ENCODE measurements at places on chromosomes 16 and 17. TPM values are rescaled to one million over a fixed set of nuclear protein-coding genes. Genes with fewer than 3 reads are reported as not detected.

GRCh38 chr17:75047398-75048098 is 523 bp downstream of the KCTD2 start:
- DNase-seq, result no peak
- H3K27ac ChIP-seq, result peak overlapping the region; percentile 95
- no peaks in the 10 kb centered on the region for H3K27me3 ChIP-seq
- peaks cover 36% of the 10 kb centered on the region for H3K4me1 ChIP-seq
- peaks cover 22% of the 10 kb centered on the region for H3K36me3 ChIP-seq

DNA sequence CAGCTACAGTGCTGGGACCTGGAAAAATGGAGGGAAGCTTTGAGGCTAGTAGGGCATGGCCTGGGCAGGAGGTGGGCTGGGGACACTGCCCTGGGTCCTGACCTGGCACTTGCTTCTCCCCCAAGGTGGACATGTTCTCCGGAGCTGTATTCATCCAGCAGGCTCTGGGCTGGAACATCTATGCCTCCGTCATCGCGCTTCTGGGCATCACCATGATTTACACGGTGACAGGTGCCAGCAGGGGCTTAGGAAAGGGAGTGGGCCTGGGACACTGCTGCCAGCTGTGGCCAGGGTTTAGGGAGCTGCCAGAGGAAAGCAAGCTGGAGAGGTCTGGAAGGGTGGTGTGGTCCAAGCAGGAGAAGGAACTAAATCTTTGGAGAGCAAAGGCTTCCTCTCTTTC is 3.1 kb downstream of the SLC5A2 start:
- no peak for DNase-seq
- H3K36me3 ChIP-seq, result no peaks in the 10 kb centered on the region
- H3K27me3 ChIP-seq, result no peaks in the 10 kb centered on the region
- no peak overlapping the region for H3K27ac ChIP-seq
- H3K4me3 ChIP-seq, result no peak overlapping the region

GRCh38 chr16:19882186-19882585 is 2.5 kb downstream of the GPRC5B start:
- H3K27ac ChIP-seq, result peak overlapping the region; percentile 79
- no peaks in the 10 kb centered on the region for H3K36me3 ChIP-seq
- peaks cover 51% of the 10 kb centered on the region for H3K4me1 ChIP-seq
- no peaks in the 10 kb centered on the region for H3K27me3 ChIP-seq
- DNase-seq, result no peak

GRCh38 chr16:62077998-62078397 is 41.8 kb upstream of the CDH8 start:
- H3K4me3 ChIP-seq, result no peak overlapping the region
- no peaks in the 10 kb centered on the region for H3K4me1 ChIP-seq
- no peaks in the 10 kb centered on the region for H3K36me3 ChIP-seq
- no peak for DNase-seq
- H3K27me3 ChIP-seq, result no peaks in the 10 kb centered on the region

- no peak for DNase-seq
- no peak overlapping the region for H3K4me3 ChIP-seq
- H3K36me3 ChIP-seq, result no peaks in the 10 kb centered on the region
Observed at GRCh38 chr17:34883106-34884000, 77.9 kb downstream of the CCT6B start.

DNA sequence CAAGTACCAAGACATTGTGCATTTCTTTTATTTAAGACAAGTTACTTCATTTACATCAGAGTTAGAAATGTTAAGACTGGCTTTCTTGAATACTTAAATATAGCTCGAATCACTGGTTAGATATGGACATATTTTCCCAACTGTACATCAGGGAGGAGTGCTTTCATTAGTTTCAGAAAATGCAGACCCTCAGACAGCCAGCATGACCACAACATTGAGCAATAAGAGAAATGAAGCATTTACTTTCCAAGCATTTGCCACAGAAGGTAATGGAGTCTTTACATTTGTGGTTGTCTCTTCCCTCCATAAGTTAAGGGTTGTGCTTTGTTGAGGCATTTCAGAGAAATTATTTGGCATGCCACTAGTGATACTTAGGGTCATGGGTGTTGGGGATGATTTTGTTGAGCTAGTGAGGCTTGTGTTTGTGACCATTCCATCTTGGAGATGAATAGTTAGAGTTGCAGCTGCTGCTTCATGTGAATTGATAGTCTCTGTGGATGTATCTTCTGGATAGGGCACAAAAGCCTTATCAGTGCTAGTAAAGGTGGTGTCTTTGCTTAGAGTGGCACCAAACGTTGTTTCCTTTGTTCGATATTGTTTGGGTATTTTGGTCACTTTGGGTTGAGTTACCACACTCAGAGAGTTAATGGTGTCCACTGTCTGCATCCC is 2.1 kb downstream of the OMG start:
- H3K27me3 ChIP-seq, result no peaks in the 10 kb centered on the region
- no peaks in the 10 kb centered on the region for H3K36me3 ChIP-seq
- H3K27ac ChIP-seq, result no peak overlapping the region
- no peak overlapping the region for H3K4me3 ChIP-seq
- no peak for DNase-seq

GRCh38 chr16:78939597-78939996 is 660.9 kb downstream of the MAF start:
- H3K27ac ChIP-seq, result no peak overlapping the region
- no peaks in the 10 kb centered on the region for H3K36me3 ChIP-seq
- H3K4me3 ChIP-seq, result no peak overlapping the region
- DNase-seq, result no peak
- H3K4me1 ChIP-seq, result no peaks in the 10 kb centered on the region
- no peaks in the 10 kb centered on the region for H3K27me3 ChIP-seq

DNA sequence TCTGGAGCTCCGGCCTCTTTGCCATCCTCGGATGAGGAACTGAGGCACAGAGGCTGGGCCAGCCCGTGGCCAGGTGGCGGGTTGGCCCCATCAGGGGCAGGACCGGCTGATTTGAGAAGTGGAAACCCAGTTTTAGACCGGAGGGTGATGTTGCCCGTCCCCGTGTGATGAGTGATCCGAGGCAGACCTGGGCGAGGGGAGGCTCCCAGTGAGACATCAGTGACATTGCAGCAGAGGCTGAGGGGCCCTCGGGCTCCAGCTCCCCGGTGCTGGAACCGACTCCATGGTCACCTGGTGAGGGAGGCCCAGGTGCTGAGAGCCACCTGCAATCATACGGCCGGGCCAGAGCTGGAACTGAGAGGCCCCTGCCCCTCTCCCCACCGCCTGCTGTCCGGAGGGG is 26.9 kb upstream of the CACNA1H start:
- H3K4me3 ChIP-seq, result no peak overlapping the region
- no peaks in the 10 kb centered on the region for H3K27me3 ChIP-seq

DNA sequence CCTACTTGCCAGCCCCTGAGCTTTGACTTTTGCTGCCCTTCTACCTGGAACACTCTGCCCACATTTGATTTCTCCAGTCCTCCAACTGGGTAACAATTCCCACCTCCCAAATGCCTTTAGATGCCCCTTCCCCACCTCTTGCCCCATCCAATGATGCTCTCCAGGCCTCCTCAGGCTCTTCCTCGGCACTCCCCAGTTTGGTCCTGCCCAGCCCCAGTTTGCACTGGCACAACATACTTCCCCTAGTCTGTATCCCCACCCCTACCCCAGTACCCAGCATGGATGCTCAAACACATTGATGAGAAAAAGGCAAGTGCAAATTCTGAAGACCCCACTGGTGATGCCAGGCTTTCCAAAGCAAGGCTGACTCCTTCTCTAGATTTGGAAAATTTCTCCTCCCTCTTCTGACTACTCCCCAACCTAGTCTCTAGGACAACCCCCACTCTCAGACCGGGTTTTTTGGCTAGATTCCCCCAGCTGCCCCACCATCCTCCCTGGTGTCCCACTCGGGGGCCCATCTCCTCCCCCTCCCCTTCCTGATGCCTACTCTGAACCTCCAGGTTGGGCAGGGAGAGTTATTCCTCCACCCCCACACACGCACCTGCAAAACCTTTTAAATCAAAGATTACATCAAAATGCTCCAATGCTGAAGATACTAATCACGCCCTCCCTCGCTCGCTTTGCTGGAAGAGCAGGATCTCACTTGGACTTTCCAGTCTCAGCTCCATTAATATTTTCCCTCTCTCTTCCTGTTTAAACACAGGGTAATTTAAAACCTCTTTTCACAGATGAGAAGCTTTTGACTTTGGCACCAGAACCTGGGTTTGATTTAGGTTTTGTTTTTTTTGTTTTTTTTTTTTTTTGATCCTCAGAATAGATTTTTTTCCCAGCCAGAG is 94.9 kb downstream of the TMEM132E start:
- no peaks in the 10 kb centered on the region for H3K27me3 ChIP-seq
- no peaks in the 10 kb centered on the region for H3K36me3 ChIP-seq
- peak; percentile 77 for DNase-seq
- no peaks in the 10 kb centered on the region for H3K4me1 ChIP-seq
- no peak overlapping the region for H3K27ac ChIP-seq

DNA sequence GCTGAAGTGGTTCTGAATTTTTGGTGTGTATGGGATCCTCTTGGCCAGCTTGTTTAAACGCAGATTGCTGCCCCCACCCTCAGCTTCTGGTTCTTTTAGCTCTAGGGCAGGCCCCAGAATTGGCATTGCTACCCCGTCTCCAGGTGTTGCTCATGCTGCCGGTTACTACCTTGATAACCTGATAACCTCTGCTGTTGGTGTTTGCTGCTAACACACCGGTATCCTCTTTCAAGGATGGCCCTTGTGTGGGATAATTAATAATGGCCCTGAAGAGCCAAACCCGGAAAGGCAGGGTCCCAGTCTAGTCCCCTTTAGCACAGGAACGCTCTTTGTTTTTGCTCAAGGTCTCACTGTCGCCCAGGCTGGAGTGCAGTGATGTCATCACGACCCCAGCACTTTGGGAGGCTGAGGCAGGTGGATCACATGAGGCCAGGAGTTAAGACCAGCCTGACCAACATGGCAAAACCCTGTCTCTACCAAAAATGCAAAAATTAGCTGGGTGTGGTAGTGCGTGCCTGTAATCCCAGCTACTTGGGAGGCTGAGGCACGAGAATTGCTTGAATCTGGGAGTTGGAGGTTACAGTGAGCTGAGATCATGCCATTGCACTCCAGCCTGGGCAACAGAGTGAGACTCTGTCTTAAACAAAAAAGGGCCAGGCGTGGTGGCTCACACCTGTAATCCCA is 1.3 kb upstream of the ST3GAL2 start:
- peaks cover 29% of the 10 kb centered on the region for H3K4me1 ChIP-seq
- H3K4me3 ChIP-seq, result no peak overlapping the region
- no peak for DNase-seq
- no peaks in the 10 kb centered on the region for H3K36me3 ChIP-seq

- no peak overlapping the region for H3K27ac ChIP-seq
- H3K27me3 ChIP-seq, result no peaks in the 10 kb centered on the region
- no peak for DNase-seq
- peaks cover 63% of the 10 kb centered on the region for H3K4me1 ChIP-seq
- no peaks in the 10 kb centered on the region for H3K36me3 ChIP-seq
Observed at GRCh38 chr16:67161595-67162058, 1.9 kb downstream of the FBXL8 start.

DNA sequence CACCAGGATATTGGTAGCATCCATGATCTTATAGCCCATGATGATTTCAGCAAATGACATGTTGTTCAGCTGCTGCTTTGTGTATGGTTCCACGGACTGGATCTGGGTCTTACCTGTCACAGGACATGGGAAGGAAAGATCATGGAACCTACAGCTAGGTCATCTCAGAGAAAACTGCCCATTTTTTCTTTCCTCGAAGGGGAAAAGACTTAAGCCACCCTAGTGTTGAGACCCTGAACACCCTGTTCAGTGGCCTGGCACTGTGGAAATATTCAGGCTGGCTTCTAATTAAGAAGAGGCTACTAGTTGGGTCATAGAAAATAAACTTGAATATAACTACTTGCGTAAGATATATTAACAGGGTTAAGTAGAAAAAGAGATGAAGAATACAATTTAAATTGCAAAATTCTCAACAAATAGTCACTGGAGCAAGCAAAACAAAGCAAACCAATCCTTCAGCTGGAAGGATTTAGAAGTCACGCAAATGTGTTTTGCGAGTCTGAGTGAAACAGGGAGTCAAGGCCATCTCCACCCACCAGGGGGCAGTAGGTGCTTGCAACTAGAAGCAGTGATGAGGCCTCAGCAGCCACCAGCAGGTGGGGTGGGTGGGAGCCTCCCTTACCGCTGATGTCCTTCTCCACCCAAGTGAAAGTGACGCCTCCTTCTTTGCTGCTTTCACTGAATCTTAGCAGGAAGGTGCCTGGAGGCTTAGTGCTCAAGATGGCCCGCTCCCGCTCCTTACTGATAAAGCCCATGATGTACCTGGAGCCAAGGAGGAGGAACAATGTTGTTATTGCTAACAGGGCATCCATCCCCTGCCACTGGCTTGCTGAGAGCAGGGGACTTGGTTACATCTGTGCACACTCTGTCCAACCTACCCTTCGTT is 34.3 kb downstream of the STAT5A start:
- peaks cover 13% of the 10 kb centered on the region for H3K4me1 ChIP-seq
- no peak overlapping the region for H3K4me3 ChIP-seq
- no peaks in the 10 kb centered on the region for H3K27me3 ChIP-seq
- no peak for DNase-seq

GRCh38 chr17:57956291-57957119 is 1.3 kb upstream of the CUEDC1 start:
- no peaks in the 10 kb centered on the region for H3K36me3 ChIP-seq
- peak overlapping the region; percentile 65 for H3K27ac ChIP-seq

- no peaks in the 10 kb centered on the region for H3K27me3 ChIP-seq
- H3K4me3 ChIP-seq, result no peak overlapping the region
- H3K27ac ChIP-seq, result no peak overlapping the region
- DNase-seq, result no peak
- no peaks in the 10 kb centered on the region for H3K36me3 ChIP-seq
- no peaks in the 10 kb centered on the region for H3K4me1 ChIP-seq
Observed at GRCh38 chr17:66227212-66228045, 1.8 kb downstream of the APOH start.

GRCh38 chr17:52181782-52182181 is 23.3 kb upstream of the CA10 start:
- no peak overlapping the region for H3K27ac ChIP-seq
- no peaks in the 10 kb centered on the region for H3K4me1 ChIP-seq
- H3K27me3 ChIP-seq, result no peaks in the 10 kb centered on the region

- H3K27ac ChIP-seq, result no peak overlapping the region
- no peak overlapping the region for H3K4me3 ChIP-seq
- DNase-seq, result peak; percentile 42
- H3K4me1 ChIP-seq, result peaks cover 8% of the 10 kb centered on the region
Observed at GRCh38 chr17:66548158-66548557, 245.7 kb downstream of the PRKCA start.

- H3K36me3 ChIP-seq, result no peaks in the 10 kb centered on the region
- H3K4me3 ChIP-seq, result no peak overlapping the region
- DNase-seq, result no peak
- H3K27ac ChIP-seq, result no peak overlapping the region
- H3K27me3 ChIP-seq, result no peaks in the 10 kb centered on the region
Observed at GRCh38 chr17:75009139-75009724, 3.2 kb upstream of the MRPL58 start.

GRCh38 chr16:3514621-3515020 is 13.8 kb downstream of the CLUAP1 start:
- H3K4me3 ChIP-seq, result no peak overlapping the region
- no peaks in the 10 kb centered on the region for H3K4me1 ChIP-seq
- H3K27ac ChIP-seq, result no peak overlapping the region

- no peaks in the 10 kb centered on the region for H3K27me3 ChIP-seq
- no peaks in the 10 kb centered on the region for H3K36me3 ChIP-seq
- H3K4me3 ChIP-seq, result no peak overlapping the region
- no peak overlapping the region for H3K27ac ChIP-seq
- no peak for DNase-seq
Observed at GRCh38 chr17:51091635-51092034, 29.0 kb downstream of the SPAG9 start.

Gene KRT39
- total RNA-seq, result not detected

Gene TPSAB1
- total RNA-seq, result 70.0 TPM

Gene CACNG5
- total RNA-seq, result not detected

Gene NRN1L
- not detected for total RNA-seq

Gene CCL4L2
- 5.2 TPM for total RNA-seq

Gene TBC1D3C
- total RNA-seq, result not detected

Gene RPH3AL
- 43.5 TPM for total RNA-seq

Gene KRTAP4-1
- not detected for total RNA-seq

Gene SP2
- total RNA-seq, result 11.3 TPM

Data from vagina (tissue), 2 donors.